ENCODE measurements at places on chromosomes 3 and 15. TPM values are rescaled to one million over a fixed set of nuclear protein-coding genes. Genes with fewer than 3 reads are reported as not detected.

GRCh38 chr3:4994823-4995499, 15.7 kb downstream of the BHLHE40 start:
- H3K4me3 ChIP-seq: no peak overlapping the region
- peak overlapping the region; percentile 89 for H3K27ac ChIP-seq
- no peaks in the 10 kb centered on the region for H3K27me3 ChIP-seq
- peak; percentile 98 for DNase-seq
- peaks cover 23% of the 10 kb centered on the region for H3K4me1 ChIP-seq
- H3K36me3 ChIP-seq: no peaks in the 10 kb centered on the region

DNA sequence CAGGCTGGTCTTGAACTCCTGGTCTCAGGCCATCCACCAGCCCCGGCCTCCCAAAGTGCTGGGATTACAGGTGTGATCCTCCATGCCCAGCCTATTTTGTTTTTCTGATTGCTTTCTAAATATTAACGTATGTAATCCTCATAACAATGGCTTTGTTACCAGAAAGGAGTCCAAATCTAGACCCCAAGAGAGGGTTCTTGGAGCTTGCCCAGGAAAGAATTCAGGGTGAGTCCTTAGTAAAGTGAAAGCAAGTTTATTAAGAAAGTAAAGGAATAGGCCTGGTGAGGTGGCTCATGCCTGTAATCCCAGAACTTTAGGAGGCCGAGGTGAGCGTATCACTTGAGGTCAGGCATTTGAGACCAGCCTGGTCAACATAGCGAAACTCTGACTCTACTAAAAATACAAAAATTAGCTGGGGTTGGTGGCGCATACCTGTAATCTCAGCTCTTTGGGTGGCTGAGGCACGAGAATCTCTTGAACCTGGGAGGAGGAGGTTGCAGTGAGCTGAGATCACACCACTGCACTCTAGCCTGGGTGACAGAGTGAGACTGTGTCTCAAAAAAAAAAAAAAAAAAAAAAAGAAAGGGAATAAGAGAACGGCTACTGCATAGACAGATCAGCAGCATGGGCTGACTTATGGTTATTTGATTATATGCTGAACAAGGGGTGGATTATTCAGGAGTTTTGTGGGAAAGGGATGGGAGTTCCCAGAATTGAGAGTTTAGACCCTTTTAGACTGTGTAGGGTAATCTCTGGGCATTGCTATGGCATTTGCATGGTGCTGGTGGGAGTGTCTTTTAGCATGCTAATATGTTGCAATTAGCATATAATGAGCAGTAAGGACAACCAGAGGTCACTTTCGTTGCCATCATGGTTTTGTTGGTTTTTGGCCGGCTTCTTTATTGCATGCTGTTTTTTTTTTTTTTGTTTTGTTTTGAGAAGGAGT, 36.1 kb downstream of the TYRO3 start:
- H3K4me3 ChIP-seq: no peak overlapping the region
- H3K27ac ChIP-seq: no peak overlapping the region
- no peaks in the 10 kb centered on the region for H3K36me3 ChIP-seq
- no peaks in the 10 kb centered on the region for H3K27me3 ChIP-seq
- H3K4me1 ChIP-seq: peaks cover 6% of the 10 kb centered on the region

GRCh38 chr3:65935724-65936123, 103.0 kb downstream of the MAGI1 start:
- H3K4me3 ChIP-seq: no peak overlapping the region
- no peak for DNase-seq
- H3K4me1 ChIP-seq: no peaks in the 10 kb centered on the region
- no peak overlapping the region for H3K27ac ChIP-seq
- H3K36me3 ChIP-seq: no peaks in the 10 kb centered on the region

Gene CLDN18
- total RNA-seq: not detected

Gene MUC20
- 3.5 TPM for total RNA-seq
